Forelimb muscle (tissue), 1 donor: ENCODE measurements at places on chromosomes 5 and 9. TPM values are rescaled to one million over a fixed set of nuclear protein-coding genes. Genes with fewer than 3 reads are reported as not detected.

GRIN1 gene
- not detected for polyA plus RNA-seq

CHSY3 gene
- 4.0 TPM for polyA plus RNA-seq

GRCh38 chr5:147044572-147045273 lies 166.2 kb upstream of the PPP2R2B start:
- no peak for DNase-seq

GRCh38 chr5:131171276-131171810 lies 599 bp downstream of the LYRM7 start:
- DNase-seq, result no peak

DNA sequence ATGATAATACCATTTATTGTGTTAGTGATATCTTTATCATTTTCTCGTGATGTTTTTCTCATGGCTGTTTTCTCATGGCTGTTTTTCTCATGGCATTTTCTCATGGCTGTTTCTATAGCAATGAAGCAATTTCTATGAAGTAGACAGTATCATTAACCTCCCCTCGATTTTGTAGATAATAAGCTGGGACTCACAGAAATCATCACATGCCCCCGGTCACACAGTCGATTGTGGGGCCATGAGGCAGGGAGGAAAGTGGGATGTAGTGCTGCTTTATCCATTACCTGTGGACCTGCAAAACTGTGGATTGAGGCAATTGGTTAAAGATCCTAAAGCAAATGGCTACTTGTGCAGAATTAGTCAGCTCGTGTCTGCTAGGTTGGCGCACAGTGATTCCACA lies 47.3 kb downstream of the TGFBI start:
- no peak for DNase-seq

- DNase-seq, result no peak
These were observed 106.0 kb downstream of the PHF2 start for GRCh38 chr9:93682155-93682968.

DNA sequence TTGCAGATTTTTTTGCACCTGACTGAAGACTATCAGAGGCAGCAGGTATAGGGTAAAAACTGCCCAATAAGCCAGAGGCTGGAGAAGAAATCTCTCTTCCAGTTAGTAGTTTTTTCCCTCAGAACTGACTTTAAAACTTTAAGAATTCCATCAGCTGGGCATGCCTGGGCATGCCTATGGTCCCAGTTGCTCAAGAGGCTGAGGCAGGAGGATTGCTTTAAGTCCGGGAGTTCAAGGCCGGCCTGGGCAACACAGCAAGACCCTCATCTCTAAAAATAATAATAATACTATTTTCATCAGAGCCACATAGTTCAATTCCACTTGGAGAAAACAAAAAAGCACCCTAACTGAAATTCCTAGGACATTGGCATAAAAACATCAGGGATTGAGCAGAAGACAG lies 30.3 kb downstream of the SUSD1 start:
- DNase-seq, result no peak

- no peak for DNase-seq
These were observed 456.3 kb downstream of the HINT1 start for GRCh38 chr5:130708754-130709153.

- no peak for DNase-seq
These were observed 101.6 kb upstream of the TBCA start for GRCh38 chr5:77877516-77878355.

- DNase-seq, result no peak
These were observed 80.3 kb downstream of the SECISBP2 start for GRCh38 chr9:89398621-89399020.

DNA sequence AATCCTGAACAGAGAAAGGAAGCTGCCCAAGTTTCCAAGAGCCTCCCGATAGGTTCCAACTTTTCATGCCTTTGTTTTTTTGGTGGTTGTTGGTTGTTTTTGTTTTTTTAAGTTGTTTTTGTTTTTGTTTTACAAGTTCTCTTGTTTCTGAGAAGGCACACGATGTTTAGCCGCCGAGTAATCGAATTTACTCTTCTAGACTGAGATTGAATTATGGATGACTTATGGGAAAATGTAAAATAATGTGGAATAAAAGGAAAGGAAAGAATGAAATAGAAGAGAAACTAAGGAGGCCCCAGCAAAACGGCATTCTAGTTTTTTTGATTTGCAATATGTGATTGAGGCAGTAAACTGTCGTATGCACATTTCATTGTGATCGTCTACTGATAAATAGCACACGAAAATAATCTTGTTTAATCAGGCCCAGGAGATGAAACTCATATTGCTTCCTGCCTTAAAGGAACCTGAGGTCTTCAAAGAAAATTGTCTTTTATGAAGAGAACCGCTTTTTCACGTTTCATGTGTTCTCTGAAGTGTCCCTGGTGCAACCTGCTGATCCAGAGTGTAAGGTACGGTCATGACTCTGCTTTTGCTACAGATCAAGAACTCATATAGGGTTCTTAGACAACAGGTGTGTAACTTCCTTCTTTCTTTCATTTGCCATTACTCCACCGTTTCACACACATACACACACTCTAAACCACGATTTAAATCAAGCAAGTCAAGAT lies 1.3 kb upstream of the GNAQ start:
- no peak for DNase-seq

DNA sequence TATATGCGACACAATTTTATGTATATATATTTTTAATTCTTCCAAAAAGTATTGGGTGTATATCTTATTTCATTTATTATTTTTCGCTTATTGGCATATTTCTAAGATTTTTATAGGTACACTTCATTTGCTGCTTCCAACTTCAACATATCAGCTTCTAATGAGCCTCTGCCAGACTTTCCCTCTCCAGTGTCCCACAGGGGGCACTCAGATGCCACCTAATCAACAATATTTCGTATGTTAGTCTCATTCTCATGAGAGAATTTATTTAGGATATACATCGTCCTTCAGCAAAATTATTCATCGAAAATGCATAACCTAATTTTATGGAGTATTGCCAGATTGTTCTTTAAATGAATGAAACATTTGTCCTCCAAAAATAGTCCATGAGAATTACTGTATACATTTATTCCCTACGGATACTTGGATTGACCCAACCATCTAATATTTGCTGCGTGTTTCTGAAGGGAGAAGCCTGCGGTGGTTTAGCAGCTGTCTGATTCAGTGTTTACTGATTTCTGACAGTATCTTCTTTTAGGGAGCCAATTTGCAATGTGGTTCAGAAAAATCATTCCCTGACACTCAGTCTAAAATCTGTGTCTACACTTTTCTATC lies 100.6 kb upstream of the SELENOP start:
- no peak for DNase-seq

- no peak for DNase-seq
These were observed 42.3 kb downstream of the MACROH2A1 start for GRCh38 chr5:135356522-135357318.

DNA sequence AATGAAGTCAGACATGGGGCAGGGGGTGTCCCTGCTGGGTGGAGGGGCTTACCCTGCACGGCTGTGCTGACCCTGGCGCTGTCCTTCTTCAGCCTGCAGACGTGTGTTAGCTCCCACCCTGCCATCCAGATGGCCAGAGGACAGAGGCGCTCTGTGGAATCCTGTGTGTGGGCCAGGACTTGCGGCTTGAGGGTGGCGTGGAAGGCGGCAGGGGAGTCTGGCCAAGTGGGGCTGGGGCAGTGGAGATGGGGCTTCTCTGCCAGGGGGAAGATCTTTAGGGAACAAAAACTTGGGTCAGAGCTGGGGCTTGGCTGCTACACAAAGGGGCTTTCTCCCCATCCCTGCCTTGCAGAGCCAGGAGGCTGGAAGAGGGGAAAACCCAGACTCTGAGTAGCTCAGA lies 46.5 kb upstream of the SYNPO start:
- DNase-seq, result no peak

DNA sequence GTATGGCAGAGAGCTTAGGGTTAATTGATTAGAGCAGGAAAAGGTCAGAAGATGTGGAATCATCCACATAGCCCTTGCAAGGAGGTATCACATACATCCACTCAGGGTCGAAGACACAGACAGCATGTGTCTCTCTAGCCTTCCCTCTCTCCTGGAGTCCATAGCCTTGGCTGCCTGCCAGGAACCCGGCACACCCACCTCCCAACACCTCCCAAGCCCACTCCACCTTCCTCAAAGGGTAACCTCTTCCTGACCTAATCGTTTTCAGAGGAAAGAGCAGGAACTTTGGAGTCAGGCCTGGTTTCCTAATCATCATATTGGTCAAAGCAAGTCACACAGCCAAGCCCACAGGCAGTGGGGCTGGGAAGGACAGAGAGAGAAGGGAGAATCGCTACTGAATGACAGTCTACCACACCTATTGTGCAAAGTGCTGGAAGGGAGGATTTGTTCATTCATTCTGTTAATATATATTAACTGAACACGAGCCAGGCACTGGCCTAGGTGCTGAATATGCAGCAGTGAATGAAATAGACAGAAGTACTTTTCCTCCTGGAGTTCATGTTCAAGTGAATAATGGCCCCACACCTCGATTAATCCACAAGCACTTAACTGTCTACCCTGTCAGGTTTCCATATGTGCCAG lies 107.8 kb downstream of the KCNIP1 start:
- no peak for DNase-seq

DNA sequence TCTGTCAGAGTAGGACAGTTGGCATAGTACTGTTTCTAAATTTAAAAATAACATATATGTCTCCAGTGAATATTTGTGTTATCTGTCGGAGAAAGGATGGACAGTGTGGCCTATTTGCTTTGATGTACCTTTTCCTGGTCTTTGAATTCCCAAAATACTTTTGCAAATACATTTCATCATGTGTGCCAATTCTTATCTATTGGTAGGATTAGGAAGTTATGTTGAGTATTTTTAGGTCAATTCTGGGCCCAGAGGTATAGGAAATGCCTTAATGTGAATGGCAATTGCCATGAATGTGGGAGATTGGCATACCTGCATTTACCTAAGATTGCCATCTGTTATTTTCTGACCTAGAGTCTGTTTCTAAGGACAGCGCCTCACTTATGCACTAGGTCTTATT lies 5.8 kb downstream of the FOCAD start:
- DNase-seq, result no peak
